ENCODE measurements at places on chromosomes 16 and 17.

DNA sequence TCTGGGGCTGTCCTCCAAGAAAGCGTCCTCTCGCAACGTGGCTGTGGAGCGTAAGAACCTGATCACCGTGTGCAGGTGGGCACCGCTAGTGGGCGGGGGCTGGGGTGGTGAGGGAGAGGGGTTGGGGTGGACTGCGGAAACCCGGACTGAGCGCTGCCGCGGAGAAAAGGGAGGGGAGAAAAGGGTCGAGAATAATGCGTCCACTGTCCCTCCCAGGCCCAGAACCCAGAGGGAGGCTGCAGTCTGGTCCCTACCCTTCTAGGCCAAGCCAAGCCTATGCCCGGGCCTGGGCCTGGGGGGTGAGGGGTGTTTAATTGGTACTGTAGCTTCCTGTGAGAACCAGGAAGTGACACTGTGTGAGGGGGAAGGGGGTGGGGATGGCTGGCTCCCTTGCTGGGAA is 464 bp downstream of the RUNDC3A start:
- DNase-seq: no peak

DNA sequence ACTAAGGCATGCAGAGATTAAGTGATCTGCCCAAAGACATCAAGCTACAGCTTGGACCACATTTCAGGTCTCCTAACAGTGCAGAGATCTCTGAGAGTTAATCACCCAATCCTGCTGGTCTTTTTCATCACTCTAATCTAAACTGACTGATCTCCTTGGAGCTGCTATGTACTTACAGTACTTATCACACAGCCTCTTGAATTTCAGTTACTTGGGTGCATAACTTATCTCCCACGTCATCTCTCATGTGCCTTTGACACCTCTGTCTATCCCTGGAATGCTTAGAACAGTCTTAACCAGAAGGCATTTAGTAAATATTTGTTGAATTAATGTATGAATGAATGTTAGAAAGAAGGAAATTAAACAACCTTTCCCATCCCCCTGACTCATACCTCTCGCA is 139.0 kb downstream of the SNX11 start:
- DNase-seq: no peak

DNA sequence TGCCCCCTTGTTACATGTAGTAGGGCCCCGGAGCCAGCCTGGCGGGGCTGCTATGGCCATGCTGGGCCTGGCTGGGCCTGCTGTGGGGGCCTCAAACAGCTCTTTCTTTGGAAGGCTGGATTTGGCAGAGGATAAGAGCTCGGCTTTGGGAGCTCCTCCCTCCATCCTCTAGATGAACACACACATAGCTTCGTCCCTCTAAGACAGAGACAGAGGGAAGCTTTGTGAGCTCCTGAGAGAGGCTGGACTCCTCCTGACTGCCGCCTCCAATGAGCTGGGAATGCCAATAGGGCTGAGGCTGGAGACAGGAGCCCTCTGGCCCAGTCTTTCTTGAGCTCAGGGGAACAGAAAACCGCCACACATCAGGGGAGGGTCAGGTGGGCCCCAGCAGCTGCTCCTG is 37.3 kb upstream of the CDC42EP4 start:
- no peak for DNase-seq

DNA sequence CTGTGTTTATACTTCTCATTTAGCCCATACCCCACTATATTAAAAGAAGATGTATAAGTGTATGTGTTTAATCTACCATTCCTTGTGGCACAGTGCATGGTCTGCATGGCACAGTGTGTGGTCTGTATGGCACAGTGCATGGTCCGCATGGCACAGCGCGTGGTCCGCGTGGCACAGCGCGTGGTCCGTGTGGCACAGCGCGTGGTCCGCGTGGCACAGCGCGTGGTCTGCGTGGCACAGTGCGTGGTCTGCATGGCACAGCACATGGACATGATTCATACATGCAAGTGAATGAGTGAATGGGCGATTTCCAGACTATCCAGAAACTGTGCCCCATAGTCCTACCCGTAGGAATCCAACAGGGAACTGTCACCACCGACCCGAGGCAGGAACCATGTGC is 632.6 kb downstream of the MAF start:
- no peak for DNase-seq

DNA sequence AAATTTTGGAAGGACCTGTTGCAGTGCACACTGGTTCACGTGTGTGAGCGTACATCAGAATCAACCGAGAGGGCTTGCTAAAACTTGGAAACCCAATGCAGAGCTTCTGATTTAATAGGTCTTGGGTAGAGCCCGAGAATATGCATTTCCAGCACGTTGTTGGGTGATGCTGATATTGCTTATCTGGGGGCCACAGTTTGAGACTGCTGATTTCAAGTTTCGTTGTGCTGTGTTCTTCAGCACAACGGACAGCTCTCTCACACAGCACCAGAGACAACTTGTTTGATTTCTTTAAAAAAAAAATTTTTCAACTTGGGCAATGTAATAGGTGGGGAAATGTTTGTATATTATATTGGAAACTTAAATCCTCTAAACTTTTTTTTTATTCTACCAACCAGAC is 9.4 kb downstream of the OR4D2 start:
- DNase-seq: no peak
